HFFc6 (cell line): ENCODE measurements at places on chromosomes 16 and 17.
A peak's percentile ranks its signal among the peaks of the same experiment; 100 is the strongest.

- no peak for DNase-seq
Measured at GRCh38 chr16:66083171-66083570, 283.3 kb upstream of the CDH5 start.

GRCh38 chr17:61431594-61432311 lies 20.5 kb upstream of the TBX4 start:
- DNase-seq: peak; percentile 72

DNA sequence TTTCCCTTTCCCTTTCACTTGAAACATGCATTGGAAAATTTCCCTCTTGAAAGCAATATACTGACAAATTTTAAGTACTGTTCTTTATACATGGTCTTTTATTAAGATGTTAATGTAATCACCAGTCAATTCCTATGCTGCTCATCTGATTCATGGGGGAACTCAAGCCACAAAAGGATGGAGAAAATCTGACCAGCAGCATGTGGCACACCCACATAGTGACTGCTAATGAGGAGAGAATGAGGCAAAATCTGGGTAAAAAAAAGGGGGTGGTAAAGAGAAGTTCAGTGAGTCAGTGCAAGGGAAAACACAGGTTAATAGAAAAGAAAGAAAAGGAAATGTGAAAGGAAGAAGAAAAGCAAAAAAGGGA lies 11.3 kb downstream of the RFFL start:
- DNase-seq: peak; percentile 21

GRCh38 chr17:46192439-46193150 lies 634 bp downstream of the KANSL1 start:
- peak; percentile 49 for DNase-seq

GRCh38 chr17:42266918-42267766 lies 9.0 kb downstream of the STAT5B start:
- DNase-seq: peak; percentile 96

DNA sequence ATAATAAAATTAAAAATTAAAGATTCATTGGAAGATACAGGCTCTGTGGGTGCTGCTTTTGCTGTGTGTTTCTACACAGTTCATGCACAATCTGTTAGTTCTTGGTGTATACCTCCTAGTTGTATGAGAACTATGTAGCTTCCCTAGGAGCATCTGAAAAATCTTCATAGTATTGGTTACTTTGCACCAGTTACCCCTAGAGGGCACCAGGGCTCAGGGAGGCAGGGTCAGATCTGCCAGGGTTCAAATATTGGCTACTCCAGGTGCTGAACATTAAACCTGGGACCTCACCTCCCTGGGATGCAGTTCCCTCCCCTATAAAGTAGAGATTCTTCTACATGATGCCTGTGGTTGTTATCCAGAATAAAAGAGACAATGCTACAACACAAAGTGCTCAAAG lies 583.0 kb upstream of the CDH11 start:
- DNase-seq: no peak

DNA sequence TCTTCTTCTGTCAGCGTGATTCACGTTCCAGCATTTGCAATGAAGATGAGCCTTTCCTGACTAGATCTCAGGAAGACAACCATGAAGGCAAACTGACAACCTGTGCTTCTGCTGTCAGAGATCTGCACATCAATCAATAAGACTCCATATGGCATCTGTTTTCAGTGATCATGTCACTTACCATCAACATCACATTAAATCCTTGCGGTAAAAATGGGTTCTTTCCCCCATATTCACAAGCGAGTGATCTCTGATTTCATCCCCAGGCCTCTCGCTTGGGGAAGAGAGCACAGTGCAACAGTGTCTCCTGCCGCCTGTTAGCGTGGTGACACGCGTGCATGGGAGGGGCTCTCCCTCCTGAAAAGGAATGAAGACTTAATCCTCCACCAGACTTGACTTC lies 11.1 kb downstream of the NACA2 start:
- DNase-seq: peak; percentile 63

GRCh38 chr17:6325051-6325450 lies 109.9 kb downstream of the AIPL1 start:
- DNase-seq: no peak

DNA sequence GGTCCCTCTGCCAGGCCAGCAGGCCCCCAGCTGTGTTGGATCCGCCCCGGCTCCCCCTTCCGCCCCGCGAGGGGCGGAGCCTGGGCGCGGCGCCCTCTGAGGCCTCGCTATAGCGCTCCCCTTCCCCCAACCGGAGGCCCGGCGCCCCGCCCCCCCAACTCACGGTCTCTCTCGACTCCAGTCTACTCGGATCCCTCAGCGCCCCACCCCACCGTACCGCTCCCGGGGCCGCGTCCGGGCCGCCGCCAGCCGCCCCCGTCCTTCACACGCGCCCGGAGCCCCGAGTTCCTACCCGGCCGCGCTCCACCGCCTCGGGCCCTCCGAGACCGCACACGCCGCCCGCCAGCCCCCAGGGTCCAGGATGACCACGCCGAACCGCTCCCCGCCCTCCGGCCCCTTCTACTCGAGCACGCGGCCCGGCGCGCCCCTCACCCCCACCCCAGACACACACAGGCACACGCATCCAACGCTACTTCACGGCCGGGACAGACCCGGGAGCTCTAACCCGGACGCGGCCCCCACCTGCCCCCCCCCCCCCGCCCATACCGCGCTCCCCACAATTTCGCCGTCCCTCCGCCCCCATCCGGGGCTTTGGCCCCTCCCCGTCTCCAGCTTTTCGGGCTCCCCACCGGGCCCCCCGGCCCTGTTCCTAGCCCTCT lies 1.4 kb downstream of the PHF23 start:
- DNase-seq: no peak
